ENCODE measurements at places on chromosomes 16 and 17. TPM values are rescaled to one million over a fixed set of nuclear protein-coding genes. Genes with fewer than 3 reads are reported as not detected.

The AOC2 gene
- not detected for total RNA-seq

The MYO19 gene
- total RNA-seq: 311 TPM

The KRTAP9-8 gene
- not detected for total RNA-seq

The HEATR3 gene
- total RNA-seq: 14.0 TPM

The CDK3 gene
- total RNA-seq: 4.9 TPM

The HID1 gene
- 79.1 TPM for total RNA-seq

The MEFV gene
- total RNA-seq: 4.9 TPM

The HBA2 gene
- not detected for total RNA-seq

The RAB37 gene
- total RNA-seq: not detected

The SCIMP gene
- total RNA-seq: not detected

The KCNH4 gene
- total RNA-seq: not detected

The P2RX5 gene
- 37.5 TPM for total RNA-seq

The QPRT gene
- 5.1 TPM for total RNA-seq

The RAB11FIP4 gene
- total RNA-seq: 22.2 TPM

The C1QTNF1 gene
- total RNA-seq: 17.0 TPM

The CACNA1H gene
- 49.6 TPM for total RNA-seq

The CCL4 gene
- not detected for total RNA-seq

The SLC35G3 gene
- total RNA-seq: not detected

The NPIPB6 gene
- total RNA-seq: 6.8 TPM

The STAT5A gene
- total RNA-seq: 26.6 TPM

The ITGAD gene
- not detected for total RNA-seq

The METTL26 gene
- total RNA-seq: 17.3 TPM

The GAST gene
- 32.7 TPM for total RNA-seq

The MT1G gene
- not detected for total RNA-seq

The PRSS36 gene
- 0.87 TPM for total RNA-seq

The KRTAP4-3 gene
- total RNA-seq: not detected

The TMEM95 gene
- total RNA-seq: not detected

The CCL2 gene
- total RNA-seq: 11.1 TPM

The PTX4 gene
- not detected for total RNA-seq

The REXO5 gene
- total RNA-seq: 31.7 TPM

The CUEDC1 gene
- 23.6 TPM for total RNA-seq

The CFAP119 gene
- total RNA-seq: 71.2 TPM

The MMP2 gene
- total RNA-seq: 142 TPM

The KRT12 gene
- not detected for total RNA-seq

The TOP2A gene
- total RNA-seq: 8.0 TPM

The IGF2BP1 gene
- total RNA-seq: not detected

The CHD9NB gene
- 0.89 TPM for total RNA-seq

The OR1E1 gene
- total RNA-seq: not detected

The TLCD3B gene
- total RNA-seq: not detected

The UNK gene
- 102 TPM for total RNA-seq

The CCDC78 gene
- not detected for total RNA-seq
